HTR-8/SVneo (cell line): ENCODE measurements at places on chromosomes 4 and X.

GRCh38 chr4:83606898-83607297 lies 71.0 kb downstream of the GPAT3 start:
- DNase-seq = no peak

GRCh38 chrX:136185401-136186022 lies 38.2 kb downstream of the FHL1 start:
- DNase-seq = no peak

GRCh38 chr4:8240211-8241041 lies 29.1 kb upstream of the HTRA3 start:
- no peak for DNase-seq

DNA sequence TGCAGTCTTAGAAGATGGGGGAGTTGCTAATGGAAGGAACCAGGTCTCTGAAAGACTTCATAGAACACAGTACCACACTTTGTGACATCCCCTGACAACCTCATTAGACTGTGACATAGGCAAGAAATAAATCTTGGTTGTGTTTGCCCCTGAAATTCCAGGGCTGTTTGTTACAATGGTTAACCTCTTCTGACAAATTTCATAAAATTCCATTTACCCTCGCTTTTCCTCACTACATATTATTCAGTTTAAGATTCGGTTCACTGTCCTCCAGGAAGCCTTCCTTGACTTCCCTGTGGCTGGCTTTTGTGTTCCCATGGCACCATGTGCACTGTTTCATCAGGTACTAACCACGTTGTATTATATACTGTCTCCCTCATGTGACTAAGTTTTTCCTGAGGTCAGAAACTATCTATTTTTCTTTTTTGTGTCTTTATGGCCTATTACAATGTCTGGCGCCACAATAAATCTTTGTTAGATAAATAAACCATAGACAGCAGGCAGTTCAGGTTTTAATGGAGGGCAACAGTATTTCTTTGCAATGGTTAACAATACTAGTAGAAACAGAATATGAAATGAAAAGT lies 54.2 kb downstream of the ATXN3L start:
- no peak for DNase-seq

DNA sequence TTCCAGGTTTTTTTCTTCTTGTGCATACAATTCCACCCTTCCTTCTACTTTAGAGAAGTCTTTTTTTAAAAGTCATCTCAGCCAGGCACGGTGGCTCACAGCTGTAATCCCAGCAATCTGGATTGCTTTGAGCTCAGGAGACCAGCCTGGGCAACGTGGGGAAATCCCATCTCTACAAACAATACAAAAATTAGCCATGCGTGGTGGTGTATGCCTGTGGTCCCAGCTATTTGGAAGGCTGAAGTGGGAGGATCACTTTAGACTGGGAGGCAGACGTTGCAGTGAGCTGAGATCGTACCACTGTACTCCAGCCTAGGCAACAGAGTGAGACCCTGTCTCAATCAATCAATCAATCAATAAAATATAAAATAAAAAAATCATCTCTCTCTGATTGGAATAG lies 14.8 kb downstream of the ELOVL6 start:
- no peak for DNase-seq

DNA sequence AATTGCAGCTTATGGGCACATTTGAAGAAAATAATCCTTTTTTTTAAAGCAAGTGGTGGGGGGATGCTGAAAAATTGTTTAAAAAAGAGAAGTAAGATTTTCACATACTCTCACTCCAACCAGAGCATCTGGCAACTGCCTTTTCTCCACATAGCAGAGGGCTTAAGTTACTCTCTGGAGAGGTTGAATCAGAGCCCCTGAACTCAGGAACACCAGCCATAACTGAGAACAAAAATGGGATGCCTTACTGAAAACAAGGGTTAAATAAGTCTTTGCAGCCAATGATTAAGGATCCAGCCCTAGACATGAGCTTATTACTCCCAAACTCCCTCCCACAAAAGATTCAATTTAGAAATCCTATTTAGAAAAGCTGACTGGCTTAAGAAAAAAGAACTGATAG lies 27.5 kb downstream of the CASK start:
- no peak for DNase-seq

DNA sequence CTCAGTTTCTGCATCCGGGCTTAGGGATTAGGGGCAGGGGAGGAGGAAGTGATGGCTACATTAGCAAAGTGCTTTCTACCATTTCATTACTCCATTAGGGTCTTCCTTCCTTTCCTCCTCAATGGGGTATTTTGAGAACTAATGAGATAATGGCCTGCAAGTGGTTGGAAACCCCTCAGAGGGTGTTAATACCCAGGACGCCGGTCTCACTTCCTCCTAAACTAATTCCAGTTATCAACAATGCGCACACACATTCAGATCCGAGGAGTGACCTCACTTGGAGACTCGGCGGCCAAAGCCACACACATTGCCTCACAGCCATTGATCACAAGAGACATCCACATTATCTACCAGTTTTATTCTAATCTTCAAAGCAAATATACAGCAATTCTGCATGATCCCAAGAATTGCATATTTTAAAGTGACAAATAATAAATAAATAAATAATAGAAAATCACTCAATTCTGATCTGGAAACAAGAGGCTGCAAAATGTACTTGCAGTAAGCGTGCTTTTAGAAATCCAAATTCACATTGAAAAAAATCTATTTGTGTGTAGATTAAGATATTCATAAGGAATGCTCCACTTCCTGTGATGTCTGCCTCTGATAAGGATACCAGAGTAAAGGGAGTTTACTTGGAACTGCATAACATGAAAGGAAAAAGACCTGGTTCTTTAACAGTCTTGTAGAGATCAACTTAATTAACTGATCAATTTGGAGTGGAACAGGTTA lies 329.1 kb downstream of the FBXW7 start:
- no peak for DNase-seq

- no peak for DNase-seq
Observed at GRCh38 chr4:1329408-1330371, 17.3 kb upstream of the UVSSA start.

GRCh38 chrX:11589641-11590040 lies 76.1 kb downstream of the ARHGAP6 start:
- DNase-seq = no peak

GRCh38 chrX:45322382-45322781 lies 121.7 kb upstream of the DIPK2B start:
- peak; percentile 27 for DNase-seq

DNA sequence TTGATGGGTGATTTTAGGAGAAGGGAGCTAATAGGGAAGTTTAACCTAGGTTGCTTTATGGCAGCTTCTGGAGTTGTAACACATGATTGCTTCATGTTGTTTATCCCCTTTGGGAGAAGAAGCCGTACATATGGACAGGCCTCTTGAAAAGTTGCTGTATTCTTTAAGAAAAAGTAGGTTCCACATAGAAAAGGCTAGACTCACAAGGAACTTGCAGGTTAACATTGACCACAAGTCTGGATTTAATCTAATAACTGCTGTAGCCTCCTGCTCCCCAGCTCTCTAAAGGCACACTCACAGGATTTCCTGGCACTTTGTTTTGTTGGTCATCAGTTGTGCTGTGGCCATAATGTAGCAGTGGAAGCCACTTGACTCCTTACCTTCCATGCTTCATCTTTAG lies 19.7 kb downstream of the FNIP2 start:
- DNase-seq = no peak

GRCh38 chrX:102491766-102492165 lies 20.2 kb upstream of the TCP11X2 start:
- no peak for DNase-seq

DNA sequence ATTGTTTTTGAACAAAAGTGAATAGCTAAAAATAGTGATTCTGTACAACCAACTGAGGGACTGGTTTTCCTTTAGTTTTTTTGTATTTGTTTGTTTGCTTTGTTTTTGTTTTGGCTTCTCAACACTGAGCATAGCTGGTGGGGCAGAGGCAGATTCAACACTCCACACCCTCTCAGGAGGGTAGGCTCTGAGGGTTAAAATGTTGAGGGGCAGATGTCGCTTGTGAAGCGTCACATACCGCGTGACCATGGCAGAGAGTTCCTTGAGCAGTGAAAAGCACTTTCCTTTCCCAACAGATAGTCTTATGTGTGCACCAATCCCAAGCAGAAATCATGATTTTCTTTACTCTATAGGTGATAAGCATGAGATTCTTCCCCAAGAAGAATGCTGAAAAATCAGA lies 155.0 kb downstream of the PALLD start:
- DNase-seq = no peak

DNA sequence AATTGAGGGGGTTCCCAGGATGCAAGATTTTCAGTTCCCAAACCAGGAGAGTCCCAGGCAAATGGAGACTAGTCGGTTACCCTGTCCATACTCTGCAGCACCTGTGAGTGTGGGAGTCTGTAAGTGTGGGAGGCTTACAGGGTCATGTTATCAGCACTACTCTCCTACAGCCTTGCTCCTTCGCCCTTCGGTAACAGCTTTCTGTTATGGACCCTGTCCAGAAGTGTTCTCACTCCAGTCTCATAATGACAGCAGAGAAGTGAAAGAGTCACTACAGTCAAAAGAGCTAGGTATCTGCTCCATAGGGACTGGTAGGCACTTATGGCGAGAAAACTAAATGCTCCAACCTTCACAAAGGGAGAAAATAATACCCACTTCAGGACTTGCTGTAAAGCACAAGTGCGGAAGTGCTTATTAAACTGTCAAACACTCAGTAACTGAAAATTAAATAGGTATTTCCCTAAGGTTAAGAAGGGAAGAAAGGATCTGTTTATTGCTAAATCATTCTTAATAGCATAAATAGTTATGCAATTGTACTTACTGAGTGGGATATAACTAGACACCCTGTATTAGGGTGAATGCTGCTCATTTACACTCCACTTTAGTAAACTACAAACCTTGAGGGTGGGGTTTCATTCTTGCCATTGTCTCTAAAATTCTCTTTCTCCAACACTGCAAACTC lies 2.7 kb upstream of the ADH7 start:
- no peak for DNase-seq

- no peak for DNase-seq
Observed at GRCh38 chr4:64899563-64899962, 490.3 kb upstream of the TECRL start.

DNA sequence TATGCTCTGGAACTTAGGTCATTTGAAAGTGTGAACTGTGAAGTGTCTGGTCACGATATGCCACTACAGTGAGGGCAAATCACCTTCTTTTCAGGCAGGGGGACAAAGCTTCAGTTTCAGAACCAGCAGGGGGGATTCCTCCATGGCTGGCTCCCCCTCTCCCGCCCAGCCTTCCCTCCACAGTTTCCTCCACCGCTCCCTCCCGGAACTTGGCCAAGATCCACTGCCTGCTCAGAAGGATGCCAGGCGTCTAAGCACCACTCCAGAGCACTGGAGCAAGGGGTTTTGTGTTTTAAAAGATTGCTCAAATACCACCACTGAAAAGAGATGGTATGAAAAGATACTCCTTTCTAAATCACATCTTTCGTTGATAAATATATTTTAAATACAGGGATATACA lies 126.9 kb downstream of the ELOVL6 start:
- no peak for DNase-seq

- no peak for DNase-seq
Observed at GRCh38 chrX:43718546-43718945, 62.4 kb downstream of the MAOA start.

GRCh38 chr4:29405116-29405515 lies 1315.1 kb upstream of the PCDH7 start:
- DNase-seq = no peak

- DNase-seq = no peak
Observed at GRCh38 chr4:186820391-186820891, 96.8 kb upstream of the FAT1 start.

DNA sequence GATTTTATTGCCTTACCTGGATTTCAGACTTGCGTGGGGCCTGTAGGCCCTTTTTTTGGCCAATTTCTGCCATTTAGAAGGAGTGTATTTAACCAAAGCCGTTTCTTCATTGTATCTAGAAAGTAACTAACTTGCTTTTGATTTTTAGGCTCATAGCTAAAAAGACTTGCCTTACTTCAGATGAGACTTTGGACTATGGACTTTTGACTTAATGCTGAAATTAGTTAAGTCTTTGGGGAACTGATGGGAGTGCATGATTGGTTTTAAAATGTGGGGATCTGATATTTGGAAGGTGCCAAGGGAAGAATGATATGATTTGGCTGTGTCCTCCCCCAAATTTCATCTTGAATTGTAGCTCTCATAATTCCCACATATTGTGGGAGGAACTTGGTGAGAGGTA lies 7.7 kb upstream of the UGT2B10 start:
- DNase-seq = no peak

- peak; percentile 1 for DNase-seq
Observed at GRCh38 chrX:16368696-16369095, 201.4 kb downstream of the MAGEB17 start.

DNA sequence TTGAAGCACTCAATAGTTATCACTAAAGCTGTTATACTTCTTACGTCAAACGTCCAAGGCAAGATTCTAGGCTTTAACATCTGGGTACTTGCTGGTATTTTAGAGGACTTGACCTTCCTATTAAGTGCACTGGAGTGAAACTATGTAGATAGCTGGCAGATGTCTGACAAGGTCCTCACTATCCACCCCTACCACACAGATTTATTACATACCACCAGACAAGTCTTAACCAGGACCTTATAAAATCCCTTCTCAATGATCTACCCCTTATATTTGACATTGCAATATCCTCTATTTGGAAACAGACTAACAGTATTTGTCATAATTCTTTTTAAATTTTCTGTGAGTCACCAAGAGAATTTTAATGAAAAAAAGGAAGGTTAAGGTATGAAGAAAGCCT lies 78.8 kb downstream of the PDGFC start:
- DNase-seq = peak; percentile 5

DNA sequence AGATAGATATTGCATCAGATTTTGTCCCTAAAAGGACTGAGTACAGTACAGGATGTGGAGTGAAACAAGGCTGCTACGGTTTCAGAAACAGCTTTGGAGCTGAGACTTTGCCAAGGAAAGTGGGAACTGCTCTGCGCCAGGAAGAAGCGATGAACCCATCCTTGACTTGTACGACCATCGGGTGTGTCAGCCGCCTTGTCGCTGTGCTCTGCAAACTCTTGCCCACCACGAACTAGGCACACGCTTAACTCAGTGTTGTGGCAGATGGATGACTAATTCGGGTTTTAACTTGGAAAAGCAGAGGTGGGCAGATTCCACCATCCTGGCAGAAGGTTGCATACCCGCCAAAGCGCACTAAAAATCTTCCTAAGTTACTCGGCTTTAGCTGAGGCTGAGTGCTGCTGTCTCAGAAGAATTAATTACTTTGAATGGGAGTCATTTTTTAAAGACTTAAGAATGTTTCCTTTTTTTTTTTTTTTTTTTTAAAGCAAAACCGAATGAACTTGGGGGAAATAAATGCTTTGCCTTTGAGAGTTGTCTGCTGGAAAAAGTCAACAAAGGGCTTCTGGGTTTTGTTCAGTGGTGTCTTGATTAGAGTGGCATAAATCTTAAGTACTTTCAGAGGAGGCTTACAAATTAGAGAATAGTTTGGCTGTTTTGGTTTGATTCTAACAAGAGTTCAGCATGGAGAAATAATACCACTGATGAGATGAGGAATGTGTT lies 69.5 kb downstream of the SHROOM2 start:
- no peak for DNase-seq

GRCh38 chr4:7772711-7773385 lies 166.8 kb downstream of the AFAP1 start:
- no peak for DNase-seq
